ENCODE measurements at places on chromosomes 12 and 14. TPM values are rescaled to one million over a fixed set of nuclear protein-coding genes. Genes with fewer than 3 reads are reported as not detected.
A peak's percentile ranks its signal among the peaks of the same experiment; 100 is the strongest.

VDR gene
- 0.44 TPM for total RNA-seq

DNA sequence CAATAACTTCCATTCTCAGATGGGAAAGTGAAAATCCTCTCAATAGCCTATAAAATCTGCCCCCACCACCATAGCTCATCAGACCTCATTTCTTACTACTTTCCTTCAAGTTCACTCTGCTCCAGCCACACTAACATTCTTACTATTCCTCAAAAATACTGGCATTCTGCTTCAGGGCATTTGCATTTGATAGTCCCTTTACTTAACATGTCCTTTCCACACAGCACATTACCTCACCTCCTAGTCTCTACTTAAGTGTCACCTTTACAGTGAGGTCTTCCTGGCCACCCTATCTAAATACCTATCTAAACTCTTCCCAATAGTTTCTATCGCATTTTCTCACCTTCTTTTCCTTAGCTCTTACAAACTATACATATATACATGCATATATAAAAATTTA lies 6.8 kb downstream of the EML5 start:
- DNase-seq: no peak

GRCh38 chr12:109542876-109543275 lies 30.4 kb downstream of the MMAB start:
- DNase-seq: no peak

DNA sequence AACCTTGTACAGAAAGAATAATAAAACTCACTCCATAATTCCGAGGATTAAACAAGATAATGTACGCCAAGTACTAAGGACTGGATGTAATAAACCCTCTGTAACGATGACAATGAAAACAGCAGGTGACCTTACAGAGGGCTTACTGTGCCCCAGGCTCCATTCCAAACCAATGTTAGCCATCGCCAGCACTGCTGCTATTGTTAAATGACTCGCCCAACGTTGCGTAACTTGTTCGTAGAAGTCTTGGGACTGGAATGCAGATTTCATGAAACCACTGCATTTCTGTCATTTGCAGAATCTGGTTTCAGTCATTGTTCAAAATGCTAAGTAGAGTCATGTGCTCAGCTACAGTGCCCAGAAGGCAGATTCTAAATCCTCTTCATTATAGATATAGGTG lies 728 bp upstream of the STON2 start:
- no peak for DNase-seq

PPTC7 gene
- 11.9 TPM for total RNA-seq

MIPOL1 gene
- 4.2 TPM for total RNA-seq

P2RX7 gene
- total RNA-seq: 3.1 TPM

DNA sequence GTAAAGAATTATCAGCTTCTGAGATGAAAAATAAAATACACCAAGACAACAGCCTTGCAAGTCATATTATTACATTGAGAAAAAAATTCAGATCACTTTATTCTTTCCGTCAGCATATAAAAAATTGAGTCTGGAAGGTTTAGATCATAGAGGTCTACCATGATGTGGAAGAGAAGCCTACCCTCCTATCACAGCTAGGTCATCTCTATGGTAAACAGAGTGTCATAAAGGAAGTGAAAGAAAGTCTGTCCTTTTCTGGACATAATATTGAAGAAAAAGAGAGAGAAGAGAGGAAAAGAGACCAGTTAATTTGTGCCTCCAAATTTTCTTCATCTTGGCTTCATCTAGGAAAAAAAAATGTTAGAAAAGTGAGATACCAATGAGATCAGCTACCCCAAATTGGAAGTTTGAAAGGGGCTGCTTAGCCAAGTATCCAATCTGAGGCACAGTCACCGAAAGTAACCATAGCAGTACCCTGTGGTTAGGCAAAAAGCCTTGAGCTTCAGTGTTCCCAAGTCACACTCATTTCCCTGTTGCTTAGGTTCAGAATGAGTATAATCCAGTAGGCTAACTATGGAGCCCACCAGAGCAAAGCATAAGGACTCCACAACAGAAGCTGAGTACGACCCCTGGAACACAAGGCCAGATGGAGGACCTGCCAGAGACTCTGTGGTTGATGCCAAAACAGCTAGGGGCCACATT lies 38.1 kb downstream of the DUSP6 start:
- no peak for DNase-seq

PLEKHD1 gene
- total RNA-seq: not detected

AQP2 gene
- total RNA-seq: not detected

GRCh38 chr12:58701536-58701935 lies 218.8 kb downstream of the LRIG3 start:
- DNase-seq: no peak

MMP19 gene
- 5.0 TPM for total RNA-seq

OR4K1 gene
- total RNA-seq: not detected

GRCh38 chr12:120490833-120491512 lies 4.9 kb upstream of the DYNLL1 start:
- DNase-seq: no peak

- no peak for DNase-seq
These were observed 58.5 kb upstream of the PLXNC1 start for GRCh38 chr12:94089891-94090290.

- no peak for DNase-seq
These were observed 108.7 kb upstream of the MIS18BP1 start for GRCh38 chr14:45361727-45362126.

TRHDE gene
- total RNA-seq: 0.80 TPM

DNA sequence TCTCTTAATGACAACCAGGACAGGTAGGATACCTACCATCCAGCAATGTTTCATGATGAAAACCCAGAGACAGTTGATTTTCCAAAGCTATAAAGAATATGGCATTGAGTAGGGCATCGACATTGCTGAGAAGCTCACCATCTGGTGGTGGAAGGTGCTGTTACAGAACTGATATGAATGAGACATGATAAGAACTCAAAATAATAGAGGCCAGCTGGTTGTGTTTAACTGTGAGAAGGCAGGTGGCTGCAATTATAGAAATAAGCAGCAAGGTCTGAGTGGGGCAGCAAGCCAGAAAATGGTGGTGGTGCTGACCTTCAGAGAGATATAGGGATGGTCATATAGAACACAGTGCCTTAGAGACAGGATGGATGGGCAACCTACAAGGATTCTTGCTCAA lies 449.7 kb downstream of the BTG1 start:
- no peak for DNase-seq

- no peak for DNase-seq
These were observed 365.6 kb upstream of the TBX3 start for GRCh38 chr12:115049614-115050013.

DNA sequence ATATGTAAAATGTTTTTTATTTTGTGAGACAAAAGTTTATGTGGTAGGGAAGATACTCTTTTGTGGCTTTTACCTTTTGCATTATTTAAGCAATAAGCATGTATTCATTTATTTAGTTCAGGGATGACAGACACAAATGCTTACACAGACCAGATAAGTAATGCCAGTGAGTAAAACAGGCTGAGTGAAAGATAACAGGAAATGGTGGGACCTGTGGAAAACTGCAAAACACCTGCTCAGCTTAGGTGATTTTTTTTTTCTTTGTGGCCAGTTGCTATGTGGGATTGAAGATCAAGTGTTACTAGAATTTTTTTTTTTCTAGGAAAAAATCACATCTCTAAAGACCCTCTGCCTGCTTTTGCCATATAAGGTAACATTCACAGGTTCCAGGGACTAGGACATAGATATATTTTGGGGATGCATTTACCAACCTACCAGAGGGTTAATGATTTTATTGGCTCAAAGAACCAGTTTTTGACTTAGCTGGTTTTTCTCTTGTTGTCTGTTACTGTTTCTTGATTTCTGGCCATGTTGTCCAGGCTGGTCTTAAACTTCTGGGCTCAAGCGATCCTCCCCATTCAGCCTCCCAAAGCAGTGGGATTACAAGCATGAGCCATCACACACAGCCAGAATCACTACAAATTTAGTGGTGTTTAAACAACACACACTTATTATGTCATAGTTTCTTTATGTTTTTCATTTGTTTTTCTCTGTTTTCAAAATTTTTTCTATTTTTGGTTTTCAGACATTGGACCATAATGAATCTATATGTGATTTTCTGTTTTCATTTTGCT lies 9.8 kb downstream of the PSMA6 start:
- no peak for DNase-seq

GDF3 gene
- total RNA-seq: not detected

RTN1 gene
- total RNA-seq: 1.0 TPM

REM2 gene
- not detected for total RNA-seq

DNA sequence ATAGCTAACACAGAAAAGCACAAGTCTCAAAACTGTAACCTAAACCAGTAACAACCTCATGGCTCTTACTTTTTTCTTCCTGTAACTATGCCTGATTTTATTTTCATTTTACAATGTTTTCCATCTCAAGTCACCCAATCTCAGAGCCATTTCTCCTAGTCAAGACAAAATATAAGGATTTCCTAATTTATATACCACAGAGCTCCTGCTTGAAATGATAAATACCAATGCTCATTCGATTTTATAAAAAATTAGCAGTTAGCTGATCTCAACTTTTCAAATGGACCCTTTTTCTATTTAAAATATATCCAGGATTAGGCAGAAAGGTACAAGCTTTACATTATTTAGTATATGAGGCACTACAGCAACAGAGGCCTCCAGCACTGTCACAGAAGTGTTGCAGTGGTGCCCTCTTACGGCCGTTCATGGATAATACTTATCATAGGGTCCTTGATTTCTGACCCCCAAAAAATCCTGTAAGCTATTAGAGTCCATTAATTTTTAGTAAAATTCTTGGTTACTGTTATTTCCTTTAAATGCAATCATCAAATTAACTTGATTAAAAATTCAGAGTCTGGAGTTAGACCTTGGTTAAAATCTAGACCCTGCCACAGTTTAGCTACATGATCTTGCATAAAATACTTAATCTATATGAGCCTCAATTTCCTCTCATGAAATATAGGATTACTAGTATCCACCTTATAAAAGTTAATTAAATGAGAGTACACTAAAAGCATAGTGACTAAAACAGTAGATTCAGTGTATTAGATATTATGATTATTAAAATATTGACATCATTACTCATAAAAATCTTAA lies 68.3 kb downstream of the SEC23A start:
- DNase-seq: no peak

GRCh38 chr14:50299585-50299984 lies 12.4 kb downstream of the L2HGDH start:
- DNase-seq: no peak

GRCh38 chr12:25744313-25744712 lies 191.2 kb upstream of the LMNTD1 start:
- DNase-seq: no peak

DNA sequence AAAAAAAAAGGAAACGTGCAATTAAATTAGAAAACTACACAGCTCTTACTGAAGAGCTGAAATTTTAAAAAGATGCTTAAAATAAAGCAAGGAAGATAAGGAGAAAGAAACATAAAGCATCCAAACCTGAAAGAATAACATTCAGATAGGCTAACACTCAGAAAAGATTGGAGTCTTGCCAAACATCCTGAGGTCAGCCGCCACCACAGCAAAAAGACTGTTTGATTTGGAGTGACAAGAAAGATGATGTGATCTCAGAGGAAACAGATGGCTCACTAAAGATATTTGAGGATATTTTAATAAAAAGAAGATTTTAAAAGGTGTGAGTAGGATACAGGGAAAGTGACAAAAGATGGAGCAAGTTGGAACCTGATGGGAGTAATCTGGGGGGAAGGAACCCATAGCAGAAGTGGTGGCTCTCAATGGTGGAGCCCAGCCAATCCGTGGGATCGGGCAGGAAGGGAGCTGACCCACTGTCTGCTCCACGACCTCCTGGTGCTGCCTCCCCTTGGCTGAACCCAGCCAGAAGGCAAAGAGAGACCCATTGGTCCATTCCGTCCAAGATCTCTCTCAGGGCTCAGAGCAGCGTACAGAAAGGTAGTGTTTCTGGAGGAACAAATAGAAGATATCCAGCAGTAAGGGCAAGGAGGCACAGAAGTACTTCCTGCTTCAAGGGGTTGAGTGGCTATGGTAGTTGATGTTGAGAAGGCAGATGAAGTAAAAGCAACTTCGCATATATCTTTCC lies 469.6 kb downstream of the RGS6 start:
- no peak for DNase-seq

GRCh38 chr12:27383429-27384260 lies 51.0 kb downstream of the BMAL2 start:
- peak; percentile 70 for DNase-seq

DNA sequence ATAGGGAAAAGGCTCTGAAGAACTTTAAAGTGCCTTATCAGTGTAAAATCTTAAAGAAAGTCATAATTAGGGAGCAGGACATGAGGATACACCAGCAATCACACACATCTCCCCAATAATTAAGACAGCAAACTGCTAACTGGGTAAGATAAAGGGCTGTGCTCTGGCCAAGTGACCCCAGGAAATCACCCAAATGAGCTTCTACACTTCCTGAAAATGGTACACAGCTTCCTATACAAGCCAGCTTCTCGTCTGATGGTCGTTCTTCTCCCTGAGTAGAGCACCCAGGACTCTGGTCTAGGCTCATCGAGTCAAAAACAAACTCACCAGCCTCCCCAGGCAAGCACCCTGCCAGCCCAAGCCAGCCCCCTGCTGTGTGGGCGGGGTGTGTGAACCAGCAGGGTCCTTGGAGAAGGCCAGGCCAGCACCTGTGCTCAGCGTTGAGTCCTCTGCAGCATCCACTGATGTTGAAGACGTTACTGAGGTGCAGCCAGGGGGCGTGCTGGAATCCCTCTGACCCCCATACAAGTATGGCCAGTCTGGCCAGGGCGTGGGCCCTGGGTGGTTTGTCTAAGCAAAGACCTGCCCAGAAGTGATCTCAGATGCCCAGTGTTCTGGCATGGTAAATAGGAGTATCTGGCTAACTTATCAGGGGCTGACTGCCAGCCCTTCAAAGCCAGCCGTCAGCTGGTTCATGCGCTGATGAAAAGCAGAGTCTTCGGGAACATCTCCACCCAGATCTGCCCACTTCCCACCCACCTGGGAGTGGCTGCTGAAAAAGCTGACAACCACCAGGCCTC lies 41.4 kb downstream of the ACTN1 start:
- DNase-seq: peak; percentile 89

DNA sequence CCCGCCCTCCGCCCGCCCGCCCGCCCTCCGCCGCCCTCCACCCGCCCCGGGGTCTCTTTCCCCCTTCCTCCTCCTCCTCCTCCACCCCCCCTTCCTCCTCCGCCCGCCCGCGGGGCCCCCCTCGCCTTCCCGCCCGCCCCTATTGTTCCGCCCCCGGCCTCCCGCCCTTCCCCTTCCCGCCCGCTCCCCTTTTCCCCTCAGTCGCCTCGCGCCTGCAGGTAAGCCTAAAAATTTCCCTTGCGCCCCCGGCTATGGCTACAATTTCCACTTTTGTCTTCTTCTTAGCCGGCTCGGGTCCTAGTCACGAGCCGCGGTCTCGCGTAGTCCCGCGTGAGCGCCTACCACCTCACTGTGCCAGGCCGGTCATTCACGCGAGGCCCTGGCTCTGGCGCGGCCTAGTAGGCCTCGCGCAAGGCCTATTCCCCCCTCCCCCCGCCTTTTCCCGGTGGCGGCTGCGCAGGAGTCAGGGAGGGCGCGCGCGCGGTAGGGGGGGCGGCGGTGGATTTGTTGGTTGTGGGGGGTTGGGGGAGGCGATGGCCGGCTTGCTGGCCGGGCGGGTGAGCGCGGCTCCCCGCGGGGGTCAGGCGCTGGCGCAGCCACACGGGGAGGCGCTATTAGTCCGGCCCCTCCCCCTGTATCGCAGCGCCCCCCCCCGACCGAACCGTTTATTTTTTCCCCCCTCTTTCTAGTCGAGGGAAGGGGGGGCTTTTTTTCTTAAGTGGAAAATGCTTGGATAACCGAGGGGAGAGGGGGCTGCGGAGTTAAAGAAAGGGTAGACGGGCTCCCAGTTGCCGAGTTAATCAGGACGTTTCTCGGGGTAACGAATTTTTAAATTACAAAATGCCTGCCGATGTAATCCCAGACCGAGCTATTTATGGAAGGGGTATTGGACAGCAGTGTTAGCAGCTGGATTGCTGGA lies 516 bp downstream of the PCBP2 start:
- DNase-seq: peak; percentile 88

PROX2 gene
- not detected for total RNA-seq

GRCh38 chr14:95514131-95515079 lies 2.0 kb downstream of the SYNE3 start:
- DNase-seq: peak; percentile 74
